ENCODE measurements at places on chromosomes 13 and 19.

DNA sequence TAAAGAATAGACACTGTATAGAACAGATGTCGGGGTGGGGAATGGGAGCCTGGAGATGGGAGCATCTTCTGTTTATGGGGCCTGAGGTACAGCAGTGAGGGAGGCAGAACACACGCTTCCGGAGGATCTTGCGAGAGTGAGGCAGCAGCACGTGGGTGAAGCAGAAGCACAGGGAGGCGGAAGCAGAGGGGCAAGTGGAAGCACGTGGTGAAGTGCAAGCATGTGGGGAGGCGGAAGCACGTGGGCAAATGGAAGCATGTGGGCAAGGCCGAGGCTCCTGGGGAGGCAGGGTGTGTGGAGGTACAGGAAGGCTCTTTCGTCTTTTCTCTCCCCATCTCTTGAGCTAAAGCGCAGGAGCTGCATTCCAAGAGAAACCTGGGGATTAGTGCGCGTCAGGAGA is 198.4 kb downstream of the ATP8A2 start:
- no peak for DNase-seq

DNA sequence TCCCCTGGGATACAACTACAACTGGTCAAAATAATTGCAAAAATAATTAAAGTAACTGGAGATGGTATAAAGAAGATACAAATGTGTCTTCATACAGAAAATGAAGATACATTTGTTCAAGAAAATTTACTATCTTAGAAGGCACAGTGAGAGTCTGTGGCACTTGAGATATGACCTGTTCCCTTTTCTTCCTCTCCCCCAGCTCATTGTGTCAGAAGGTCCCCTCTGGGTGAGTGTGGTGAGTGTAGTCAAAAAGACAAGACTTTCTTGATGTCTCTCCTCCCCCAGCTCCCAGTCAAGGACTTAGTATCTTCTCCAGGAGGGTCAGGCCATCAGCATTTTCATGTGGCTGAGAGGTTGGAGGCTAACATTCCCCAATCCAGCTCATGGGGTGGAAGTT is 51.7 kb downstream of the EDNRB start:
- DNase-seq: no peak

GRCh38 chr19:4061683-4062418 is 4.8 kb downstream of the ZBTB7A start:
- no peak for DNase-seq

DNA sequence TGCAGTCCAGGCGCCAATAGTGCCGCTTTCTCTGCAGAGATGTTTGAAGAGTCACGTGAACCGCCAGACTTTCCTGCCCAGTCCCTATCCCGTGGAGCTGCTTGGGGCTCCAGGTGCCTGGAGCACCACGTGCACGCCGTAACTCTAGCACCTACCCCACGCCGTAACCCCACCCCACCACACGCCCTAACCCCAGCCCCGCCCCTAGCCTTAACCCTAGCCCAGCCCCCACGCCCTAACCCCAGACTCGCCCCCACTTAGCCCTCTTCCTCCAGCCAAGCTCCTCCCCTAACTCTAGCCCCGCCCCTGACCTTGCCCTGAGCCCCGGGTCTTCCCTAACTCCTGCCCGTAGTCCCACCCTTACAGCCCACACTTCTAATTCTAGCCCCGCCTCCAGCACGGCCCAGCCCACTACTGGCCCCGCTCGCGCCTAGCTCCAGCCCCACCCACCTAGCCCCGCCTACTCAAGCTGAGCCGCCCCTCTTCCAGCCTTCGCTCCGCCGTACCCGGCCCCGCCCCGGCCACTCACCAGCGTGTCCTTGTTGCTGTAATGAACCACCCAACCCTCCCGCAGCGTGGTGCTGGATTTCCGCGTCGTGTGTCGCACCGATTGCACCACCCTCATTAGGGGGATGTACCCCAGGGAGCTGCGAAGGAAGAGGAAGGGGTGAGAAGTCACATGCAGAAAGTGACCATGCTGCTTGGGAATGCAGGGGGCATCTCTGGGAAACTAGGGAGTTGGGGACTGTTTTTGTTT is 19.5 kb downstream of the PRKD2 start:
- peak; percentile 100 for DNase-seq

- no peak for DNase-seq
Observed at GRCh38 chr13:41751734-41752445, 209.0 kb downstream of the VWA8 start.

GRCh38 chr13:111184458-111185401 is 69.6 kb downstream of the ARHGEF7 start:
- peak; percentile 83 for DNase-seq

DNA sequence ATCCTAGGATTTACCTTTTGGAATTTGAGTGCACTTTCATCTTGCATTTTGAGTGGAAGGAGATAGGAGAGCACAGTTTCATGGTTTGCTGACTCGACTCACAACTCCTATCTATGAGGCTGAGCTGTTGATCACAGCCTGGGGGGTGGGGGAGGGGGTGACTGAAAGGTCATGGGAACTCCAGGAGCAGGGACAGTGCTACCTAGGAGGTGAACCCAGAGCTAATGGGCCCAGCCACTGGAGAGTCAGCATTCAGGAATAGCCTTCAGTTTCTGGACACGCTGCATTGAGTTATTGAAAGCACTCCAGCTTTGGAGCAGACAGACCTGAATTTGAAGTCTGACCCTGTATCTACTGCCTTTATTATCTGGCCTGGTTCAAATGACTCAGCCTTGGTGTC is 339.9 kb downstream of the SLC7A1 start:
- DNase-seq: no peak

DNA sequence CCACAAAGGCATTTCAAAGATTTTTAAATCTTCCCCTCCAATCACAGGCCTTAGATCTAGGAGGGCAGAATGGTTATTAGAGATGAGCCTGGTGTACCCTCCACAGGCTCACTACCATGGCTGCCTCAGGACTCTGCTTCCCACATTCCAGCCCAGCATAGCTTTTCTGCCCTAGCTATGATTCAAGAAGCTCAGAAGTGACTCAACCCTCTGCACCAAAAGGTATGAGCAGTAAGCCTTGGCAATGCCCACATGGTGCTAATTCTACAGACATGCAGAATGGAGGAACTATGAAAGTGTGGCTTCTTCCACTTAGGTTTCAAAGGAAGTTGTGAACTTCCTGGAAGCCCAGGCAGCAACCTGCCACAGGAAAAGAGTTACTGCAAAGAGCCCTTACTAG is 786.2 kb downstream of the SLITRK6 start:
- no peak for DNase-seq

- DNase-seq: no peak
Observed at GRCh38 chr13:37889102-37889501, 19.5 kb upstream of the TRPC4 start.

GRCh38 chr19:3268326-3268725 is 43.9 kb downstream of the CELF5 start:
- no peak for DNase-seq

DNA sequence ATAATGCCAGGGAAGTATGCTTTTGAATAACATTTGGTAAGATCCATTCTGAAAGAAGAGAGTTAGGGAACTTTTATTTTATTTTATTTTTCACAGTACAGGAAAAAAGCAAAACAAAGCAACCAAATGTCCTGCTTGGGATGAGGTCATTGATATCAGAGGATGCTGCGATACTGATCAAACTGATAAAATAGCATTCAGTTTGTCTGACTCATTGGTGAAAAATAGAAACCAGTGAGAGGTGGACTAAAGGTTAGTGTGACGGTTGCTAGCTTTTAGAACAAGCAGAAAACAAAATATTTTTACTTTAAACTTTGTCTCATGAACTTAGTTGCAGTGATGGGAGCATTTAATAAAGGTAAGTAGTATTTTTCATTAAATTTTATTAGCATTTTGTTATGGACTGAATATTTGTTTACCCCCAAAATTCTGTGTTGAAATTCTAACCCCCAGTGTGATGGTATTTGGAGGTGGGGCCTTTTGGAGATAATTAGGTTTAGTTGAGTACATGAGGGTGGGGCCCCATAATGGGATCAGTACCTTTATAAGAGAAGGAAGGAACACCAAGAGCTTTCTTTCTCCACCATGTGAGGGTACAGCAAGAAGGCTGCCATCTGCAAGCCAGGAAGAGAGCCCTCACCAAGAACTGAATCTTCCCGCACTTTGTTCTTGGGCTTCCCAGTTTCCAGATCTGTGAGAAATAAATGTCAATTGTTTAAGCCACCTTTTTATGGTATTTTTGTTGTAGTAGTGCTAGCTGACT is 37.3 kb downstream of the ITGBL1 start:
- DNase-seq: no peak

DNA sequence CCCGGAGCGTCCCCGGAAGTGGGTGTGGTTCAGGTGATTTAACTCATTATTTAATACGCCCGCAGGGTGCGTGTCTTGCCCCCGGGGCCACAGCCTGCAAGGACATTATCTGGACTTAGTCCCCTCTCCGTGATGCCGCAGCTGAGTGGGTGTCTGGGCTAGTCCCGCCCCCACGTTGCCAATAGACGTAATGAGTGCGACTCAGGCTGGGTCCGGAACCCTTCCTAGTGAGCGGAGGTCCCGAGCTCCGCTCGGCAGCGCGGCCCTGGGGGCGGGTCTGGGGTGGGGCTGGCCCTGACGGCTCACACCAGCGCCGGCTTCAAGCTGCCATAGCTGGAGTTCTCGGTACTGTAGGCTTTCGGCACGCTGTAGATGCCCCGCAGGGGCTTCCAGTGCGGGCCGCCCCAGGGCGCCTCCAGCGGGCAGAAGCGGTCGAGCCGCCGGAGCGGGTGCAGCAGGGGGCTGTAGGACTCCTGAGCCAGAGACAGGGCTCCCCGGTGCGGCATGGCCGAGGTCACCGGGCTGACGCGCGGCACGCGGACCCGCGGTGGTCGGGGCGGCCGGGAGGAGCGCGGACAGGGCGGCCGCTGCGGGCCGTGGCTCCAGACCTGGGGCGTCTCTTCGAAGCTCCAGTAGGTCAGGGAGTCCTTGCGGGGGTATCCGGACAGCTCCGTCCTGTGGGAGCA is 918 bp upstream of the LHB start:
- peak; percentile 81 for DNase-seq

- DNase-seq: no peak
Observed at GRCh38 chr13:112331675-112332074, 44.5 kb upstream of the SPACA7 start.

DNA sequence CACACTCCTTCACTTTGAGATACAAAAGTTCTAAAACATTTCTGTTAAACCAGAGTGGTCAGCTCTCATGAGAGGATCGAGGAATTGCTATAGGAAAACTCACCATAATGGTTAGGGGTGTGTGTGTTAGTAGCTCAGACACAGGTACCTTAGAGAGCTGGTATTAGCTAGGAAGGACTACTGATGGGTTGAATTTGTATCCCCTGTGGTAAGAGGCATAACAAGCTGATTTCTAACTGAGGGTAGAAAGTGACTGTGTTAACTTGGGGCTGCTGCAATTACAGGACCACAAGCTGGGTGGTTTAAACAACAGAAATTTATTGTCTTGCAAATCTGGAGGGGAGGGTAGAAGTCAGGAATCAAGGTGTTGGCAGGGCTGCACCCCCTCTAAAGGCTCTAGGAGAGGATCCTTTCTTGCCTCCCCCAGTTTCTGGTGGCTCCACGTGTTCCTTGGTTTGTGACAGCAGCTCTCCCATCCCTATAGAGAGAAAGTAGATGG is 17.4 kb downstream of the LEUTX start:
- DNase-seq: no peak

DNA sequence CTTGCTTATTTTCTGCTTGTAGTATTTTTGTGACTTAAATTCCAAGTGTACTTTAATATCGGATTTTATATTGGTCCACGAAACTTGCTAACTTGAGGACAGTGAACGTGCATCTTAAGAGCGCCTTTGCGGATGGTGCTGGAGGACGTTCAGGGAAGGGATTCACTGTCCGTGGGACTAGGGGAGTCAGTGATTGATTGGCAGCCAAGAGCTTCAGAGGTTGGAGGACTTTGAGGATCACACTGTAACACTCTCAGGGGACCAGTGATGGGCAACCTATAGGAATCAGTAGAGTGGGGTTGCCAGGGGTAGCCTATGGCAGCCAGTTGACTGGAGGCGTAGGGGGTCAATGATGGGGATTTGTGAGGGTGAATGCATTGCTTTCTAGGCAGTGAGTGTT is 516 bp downstream of the ZNF175 start:
- DNase-seq: peak; percentile 25

DNA sequence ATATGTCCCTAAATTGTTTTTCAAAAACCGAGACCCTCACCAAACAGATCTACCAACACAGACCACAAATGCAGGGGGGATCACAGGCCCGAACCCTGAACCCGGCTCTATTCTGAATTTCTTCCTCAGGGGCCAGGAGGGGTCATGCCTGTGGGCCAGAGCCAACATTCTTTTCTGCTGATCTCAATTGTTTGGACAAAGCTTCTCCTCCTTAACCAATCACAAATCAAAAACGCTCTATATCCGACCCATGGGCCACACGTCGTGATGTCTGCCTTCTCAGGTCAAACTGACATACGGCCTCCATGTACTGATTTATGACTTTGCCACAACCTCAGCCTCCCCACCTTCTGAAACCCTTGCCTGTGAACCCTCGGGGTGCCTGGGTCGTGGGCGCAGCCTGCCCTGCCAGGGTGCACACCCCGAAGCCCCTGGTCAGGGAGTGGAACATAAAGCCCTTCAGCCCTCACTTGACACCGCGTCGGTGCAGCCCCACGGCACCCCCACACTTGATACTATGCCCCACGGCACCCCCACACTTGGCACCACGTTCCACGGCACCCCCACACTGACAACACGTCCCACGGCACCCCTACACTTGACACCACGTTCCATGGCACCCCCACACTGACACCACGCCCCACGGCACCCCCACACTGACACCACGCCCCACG is 58.4 kb upstream of the C13orf46 start:
- no peak for DNase-seq

DNA sequence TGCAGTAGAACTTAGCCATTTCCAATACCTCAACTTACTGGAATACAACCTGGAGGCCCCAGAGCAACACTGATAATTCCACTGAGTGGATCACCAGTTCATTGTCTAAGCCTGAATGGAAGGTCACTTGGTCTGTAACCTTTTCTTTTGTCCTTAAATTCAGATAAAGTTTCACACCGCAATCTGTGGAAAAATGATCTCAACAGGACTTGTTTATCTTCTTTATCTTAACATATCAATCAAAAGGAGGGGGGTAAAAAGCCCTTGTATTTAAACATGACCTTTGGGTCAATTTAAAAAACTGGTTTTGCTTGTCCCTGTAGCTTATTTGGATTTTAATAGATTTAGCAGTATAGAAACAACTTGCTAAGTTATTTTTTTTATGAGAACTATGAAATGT is 21.6 kb downstream of the SAE1 start:
- no peak for DNase-seq

GRCh38 chr19:35882114-35882832 is 13.9 kb downstream of the APLP1 start:
- peak; percentile 67 for DNase-seq

All from NB4 (cell line).